ENCODE measurements at places on chromosomes 1 and 21.

DNA sequence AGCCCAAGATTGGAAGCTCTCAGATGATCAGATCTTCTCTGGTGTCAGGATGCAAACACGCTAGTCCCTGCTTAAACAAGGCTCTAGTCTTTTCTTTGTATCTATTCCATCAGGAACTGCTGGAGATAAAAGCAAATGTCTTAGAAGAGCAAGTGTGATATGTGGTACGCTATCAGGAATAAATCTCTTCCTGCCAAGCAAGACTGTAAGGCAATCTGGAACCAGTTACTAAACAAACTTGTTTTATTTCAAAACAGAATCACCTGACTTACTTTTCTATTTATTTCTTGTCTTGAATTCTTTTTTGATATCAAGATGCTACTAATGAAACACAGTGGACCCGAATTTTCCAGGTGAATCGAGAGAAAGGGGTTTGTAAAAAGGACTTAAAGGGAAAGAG is 139.9 kb upstream of the ZNF644 start:
- no peak for DNase-seq

DNA sequence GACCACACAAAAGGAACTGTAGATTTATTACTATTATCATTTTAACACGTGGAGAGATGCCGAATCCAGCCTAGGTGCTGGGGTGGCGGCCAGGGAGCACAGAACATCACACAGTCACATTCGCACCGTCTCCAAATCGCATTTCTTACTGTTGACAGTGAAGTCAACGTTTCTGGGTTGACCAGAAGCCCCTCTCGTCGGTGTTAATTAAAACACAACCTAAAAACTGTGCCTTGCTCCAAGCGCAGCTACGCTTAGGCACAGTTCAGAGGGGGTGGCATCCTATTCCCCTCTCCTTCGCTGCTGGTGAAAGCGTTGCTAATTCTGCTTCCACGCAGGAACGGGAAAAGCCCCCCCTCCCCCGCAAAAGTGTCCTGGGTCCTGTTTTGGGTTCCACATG is 4.1 kb downstream of the RIPK4 start:
- no peak for DNase-seq

DNA sequence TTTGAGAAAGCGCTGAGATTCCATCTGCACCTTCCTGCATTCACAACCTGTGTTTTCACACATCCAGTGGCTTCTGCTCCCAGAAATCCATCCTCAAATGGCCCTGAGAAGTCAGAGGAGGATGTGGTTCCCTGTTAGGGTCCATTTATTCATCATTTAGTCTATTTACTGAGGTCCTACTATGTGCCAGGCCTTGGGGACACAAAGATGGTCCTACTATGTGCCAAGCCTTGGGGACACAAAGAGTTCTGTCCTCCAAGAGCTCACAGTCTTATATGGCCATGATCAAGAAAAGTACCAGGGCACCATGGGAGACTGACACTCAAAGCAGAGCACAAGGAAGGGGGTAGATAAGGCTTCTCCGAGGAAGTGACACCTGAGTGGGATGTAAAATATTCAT is 147.1 kb upstream of the ATP1B1 start:
- DNase-seq = no peak

DNA sequence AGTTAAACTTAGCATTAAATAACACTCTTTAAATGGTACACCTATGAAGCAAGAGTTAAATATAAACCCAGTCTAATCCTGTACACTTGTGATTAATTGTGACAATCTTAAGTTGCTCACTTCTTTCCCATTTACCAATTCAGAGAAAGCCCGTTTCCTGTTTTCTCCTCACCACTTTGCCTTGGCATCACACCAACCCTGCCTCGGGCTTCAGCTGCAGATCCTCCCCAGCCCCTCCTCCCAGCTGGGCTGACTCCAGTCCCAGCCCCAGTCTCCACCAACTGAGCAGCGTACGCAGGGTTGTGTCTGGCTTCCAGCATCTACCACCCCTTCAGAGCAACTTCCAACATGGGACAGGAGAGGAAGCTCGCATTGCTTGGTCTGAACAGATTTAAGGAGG is 4.1 kb downstream of the PYCR2 start:
- DNase-seq = no peak

- no peak for DNase-seq
Observed at GRCh38 chr1:17886838-17887441, 131.8 kb downstream of the ACTL8 start.

DNA sequence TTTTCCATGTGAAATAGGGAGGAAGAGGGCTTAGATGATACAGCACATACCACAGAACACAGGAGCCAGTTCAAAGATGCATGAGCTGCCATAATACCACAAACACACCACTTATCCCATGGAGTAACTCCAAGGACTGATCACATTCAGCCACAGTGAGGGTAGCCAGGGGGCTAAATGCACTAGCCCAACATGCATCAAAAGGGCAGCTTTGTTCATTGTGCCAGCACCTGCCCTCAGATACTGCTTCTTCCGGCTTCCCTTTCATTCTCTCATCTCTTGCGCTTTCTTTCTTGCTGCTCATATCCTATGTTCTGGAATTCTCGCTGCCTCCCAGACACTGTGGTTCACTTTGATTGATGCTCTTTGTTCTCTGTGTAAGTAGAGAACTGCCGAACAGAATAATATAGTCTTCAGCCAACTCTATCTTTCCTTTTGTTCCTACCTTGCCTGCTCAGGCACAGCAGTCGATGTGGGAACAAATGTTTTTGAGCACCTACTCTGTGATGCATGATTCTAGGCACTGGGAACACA is 50.0 kb upstream of the SYT6 start:
- no peak for DNase-seq
